ENCODE measurements at places on chromosomes 1 and 21.

GRCh38 chr1:164637461-164638375 is 78.7 kb downstream of the PBX1 start:
- DNase-seq = no peak

- DNase-seq = no peak
Measured at GRCh38 chr1:89938171-89939055, 56.5 kb upstream of the ZNF326 start.

DNA sequence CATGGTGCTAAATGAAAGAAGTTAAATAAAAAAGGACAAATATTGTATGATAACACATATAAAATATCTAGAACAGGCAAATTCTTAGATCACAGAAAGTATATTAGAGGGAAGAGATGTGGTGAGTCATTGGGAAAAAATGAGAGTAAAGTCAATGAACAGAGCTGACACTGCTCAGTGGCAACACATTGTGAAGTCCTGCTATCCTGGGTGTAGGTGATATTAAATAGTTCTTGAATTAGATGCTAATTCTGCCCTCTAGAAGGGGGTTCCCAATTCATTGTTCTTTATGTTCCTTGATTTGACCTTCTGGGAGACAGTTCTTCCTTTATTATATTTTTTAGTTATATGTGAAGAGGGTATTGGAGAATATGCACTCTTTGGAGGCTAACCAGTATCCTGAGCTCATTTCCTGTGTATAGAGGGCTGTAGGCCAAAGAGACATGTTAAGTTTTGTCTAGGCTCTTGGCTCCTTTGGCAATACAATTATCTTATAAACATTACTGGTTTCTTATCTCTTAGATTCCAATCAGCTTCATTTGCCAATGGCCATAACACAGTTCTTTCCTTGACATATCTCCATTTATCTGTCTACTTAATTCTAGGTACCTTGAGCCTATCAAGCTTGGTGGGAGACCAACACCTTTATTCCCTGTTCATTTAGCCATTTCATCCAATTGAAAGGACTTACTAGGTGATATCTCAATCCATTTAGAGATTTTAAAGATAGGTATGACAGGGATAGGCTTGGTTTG is 6.6 kb upstream of the SLC35A3 start:
- no peak for DNase-seq

DNA sequence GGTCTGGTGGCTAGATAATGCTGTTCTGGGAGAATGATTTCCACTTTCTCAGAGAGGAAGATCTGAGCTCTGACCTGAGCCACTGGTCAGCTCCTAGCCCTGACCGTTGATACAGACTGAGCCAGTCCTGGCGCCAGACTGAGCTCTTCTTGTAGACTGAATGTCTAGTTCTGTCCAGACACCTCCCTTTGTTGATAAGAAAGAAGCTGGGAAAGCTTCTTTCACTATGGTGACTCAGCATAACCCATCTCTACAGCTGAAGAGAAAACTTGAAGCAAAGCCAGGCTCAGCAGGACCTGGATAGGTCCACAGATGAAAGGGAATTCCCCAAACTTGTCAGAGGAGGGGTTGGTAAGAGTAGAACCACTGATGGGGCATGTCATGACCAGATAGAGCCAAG is 9.9 kb upstream of the TRABD2B start:
- DNase-seq = no peak

DNA sequence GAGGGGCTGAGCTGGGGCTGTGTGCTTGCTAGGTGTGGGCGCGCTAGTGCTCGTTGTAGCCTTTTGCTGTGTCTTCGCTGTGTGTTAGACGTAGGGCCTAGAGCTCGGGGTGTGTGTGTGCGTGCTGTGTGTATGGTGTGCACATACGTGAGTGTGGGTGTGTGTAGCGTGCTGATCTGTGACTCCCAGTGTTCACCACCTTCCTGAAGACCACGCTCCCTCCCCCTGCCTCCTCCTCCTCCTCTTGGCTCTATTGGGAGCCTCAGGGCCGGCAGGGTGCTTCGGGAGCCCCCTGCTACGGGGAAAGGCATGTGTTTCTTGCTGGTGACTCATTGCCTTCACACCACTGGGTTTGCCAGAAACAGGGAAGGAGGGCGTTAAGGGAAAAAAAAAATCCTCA is 9.4 kb upstream of the KCNC4 start:
- DNase-seq = no peak

DNA sequence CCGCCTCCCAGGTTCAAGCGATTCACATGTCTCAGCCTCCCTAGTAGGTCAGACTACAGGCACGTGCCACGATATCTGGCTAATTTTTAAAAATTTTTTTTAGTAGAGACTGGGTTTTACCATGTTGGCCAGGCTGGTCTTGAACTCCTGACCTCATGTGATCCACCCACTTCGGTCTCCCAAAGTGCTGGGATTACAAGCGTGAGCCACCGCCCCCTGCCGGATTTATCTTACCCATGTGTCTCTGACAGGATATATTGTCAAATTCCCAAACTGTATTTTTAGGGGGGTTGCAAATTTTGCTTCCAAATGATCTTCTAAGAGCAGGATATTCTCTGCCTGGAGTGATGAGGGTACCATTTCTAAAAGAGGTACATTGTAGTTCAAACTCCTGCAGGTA is 74.3 kb downstream of the KIF26B start:
- DNase-seq = no peak

DNA sequence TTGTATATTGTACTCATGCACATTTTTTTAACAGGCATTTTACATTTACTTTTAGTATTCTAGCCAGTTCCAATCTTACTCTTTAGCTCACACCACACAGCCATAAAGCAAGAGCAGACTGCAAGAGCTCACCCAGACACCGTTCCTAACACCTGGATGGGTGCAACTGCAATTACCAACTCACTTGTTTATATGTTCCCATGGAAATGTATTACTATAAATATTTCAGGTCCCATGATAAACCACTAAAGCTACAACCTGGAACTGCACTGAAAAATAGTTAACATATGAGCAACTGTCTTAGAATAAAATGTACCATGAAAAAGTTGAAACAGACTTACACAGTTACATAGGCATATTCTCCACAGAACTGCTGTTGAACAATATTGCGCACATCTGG is 30.8 kb downstream of the USP48 start:
- DNase-seq = no peak

Measured in H9 (cell line).